ENCODE measurements at places on chromosomes 4 and X.
A peak's percentile ranks its signal among the peaks of the same experiment; 100 is the strongest.

DNA sequence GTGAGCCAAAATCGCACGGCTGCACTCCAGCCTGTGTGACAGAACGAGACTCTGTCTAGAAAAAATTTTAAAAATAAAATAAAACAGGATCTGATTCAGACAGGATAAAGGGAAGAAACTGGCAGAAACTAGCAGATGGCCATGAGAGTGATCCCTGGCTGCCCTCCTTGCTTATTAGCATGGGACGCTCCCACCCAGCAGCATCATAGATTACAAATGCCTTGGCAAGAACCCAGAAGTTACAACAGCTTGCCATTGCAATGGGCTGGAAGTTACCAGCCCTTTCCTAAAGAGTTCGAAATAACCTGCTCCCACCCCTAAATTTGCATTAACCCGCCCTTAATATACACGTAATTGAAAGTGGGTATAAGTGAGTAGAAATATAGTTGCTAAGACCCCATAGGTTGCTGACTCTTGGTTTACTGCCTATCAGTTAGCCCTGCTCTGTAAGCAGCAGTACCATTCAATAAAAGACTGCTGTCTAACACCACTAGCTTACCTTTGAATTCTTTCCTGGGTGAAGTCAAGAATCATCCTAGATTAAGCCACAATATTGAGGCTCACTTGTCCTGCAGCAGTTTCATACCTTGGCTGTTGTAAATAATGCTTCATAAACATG is 9.1 kb upstream of the XAGE2 start:
- DNase-seq: no peak

GRCh38 chr4:19925516-19925915 is 326.2 kb upstream of the SLIT2 start:
- no peak for DNase-seq

- DNase-seq: no peak
Measured at GRCh38 chr4:18524667-18525066, 503.1 kb upstream of the LCORL start.

DNA sequence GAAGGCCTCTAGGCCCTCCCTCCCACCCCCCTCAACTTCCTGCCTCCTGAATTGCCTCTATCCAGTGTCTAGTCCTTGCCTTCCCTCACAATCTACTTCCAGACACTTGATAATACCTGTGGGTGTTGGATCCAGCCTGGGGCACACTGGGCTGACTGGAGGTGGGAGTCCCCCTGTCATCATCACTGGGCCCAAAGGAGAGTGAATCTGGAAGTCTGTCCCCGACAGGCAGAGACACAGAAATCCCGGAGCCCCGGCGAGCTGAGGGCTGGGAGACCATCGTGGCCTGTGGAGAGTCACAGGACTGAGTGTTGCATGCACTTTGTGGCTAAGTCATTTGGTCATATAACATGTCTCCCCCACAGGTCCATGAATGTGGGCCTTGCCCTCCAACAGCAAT is 8.4 kb upstream of the SYP start:
- DNase-seq: no peak

DNA sequence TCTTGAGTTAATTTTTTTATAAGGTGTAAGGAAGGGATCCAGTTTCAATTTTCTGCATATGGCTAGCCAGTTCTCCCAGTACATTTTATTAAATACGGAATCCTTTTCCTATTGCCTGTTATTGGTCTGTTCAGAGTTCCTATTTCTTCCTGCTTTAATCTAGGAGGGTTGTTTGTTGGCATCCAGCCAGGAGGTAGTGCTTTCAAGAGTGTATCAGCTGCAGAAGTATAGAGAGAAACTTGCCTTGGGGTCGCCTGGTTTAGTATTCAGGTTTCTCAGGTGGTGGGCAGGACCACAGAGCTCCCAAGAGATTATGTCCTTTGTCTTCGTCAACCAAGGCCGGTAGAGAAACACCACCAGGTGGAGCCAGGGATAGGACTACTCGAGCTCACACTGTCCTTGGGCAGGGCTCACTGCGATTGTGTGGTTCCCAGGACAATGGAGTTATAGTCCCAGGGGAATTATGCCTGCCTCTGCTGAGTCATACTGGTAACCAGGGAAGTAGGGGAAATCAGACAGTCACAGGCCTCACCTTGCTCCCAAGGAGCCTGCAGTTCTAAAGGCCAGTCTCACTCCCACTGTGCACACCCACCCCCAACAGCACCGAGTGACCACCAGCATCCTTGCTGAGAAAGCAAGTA is 168.1 kb downstream of the VSIG4 start:
- no peak for DNase-seq

DNA sequence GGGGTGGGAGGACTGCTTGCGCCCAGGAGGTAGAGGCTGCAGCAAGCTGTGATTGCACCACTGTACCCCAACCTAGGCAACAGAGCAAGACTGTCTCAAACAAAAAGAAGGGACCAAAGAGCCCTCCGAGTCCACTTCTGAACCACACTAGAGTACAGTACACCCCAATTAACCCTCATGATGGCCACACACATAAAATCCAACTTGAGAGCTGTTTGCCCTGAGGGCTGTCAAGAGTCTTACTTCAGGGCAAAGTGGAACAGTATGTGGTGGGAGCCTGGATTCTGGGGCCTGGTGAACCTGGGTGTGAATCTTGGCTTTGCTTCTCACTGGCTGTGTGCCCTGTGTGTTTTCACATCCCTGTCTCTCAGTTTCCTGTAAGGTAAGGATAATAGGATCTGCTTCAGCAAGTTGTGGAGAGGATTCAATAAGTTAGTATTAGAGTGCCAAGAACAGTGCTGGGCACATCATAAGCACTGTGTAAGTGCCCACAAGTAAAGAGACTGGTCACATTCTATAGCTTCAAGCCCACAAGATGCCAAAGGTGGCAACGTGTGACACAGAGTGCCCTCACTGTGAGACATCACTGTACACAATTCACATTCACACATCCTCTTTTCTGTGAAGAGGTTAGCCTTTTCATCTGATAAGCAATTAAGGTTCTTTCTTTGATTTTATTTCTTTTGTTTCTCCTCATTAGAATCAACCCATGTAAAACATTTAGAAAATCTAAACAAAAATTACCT is 52.1 kb downstream of the LEF1 start:
- DNase-seq: no peak

- DNase-seq: no peak
Measured at GRCh38 chr4:167222099-167222498, 12.2 kb downstream of the SPOCK3 start.

DNA sequence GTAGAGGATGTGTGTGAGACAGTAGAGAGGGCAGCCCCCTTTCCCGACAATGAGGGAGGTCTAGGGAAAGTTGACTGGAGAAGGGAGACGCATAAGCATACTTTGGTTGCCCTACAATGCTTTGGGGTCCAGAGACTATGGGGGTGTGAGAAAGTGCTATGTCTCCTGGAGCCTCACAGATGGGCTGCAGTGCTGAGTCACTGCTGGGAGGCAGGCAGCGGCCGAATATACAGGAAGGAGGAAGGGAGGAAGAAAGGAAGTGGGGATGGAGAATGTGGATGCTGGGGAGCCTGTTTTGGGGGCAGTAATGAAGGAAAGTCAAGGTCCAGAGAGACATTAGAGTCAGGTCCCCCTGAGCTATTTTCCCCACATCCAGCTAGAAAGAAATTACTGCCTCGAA is 12.7 kb downstream of the DRP2 start:
- peak; percentile 7 for DNase-seq

DNA sequence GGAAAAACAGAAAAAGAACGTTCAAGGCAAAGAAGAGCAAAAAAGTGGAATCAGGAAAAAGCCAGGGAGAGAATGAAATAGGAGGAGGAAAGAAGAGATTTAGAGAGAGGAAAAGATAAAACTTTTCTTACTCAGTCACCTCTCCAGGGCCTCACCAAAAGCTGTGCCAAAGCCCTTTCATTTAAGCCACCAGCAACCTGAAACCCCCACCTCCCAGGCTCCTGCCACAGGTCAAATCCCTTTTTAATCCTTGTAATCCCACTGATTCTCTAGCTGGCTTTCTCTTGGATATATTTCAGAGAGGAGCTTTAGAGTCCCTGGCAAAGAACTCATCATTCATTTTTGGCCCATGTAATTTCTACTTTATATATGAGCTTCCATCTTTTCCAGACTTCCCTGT is 25.7 kb upstream of the XIAP start:
- DNase-seq: no peak

- no peak for DNase-seq
Measured at GRCh38 chr4:3372933-3373465, 68.8 kb upstream of the HGFAC start.

DNA sequence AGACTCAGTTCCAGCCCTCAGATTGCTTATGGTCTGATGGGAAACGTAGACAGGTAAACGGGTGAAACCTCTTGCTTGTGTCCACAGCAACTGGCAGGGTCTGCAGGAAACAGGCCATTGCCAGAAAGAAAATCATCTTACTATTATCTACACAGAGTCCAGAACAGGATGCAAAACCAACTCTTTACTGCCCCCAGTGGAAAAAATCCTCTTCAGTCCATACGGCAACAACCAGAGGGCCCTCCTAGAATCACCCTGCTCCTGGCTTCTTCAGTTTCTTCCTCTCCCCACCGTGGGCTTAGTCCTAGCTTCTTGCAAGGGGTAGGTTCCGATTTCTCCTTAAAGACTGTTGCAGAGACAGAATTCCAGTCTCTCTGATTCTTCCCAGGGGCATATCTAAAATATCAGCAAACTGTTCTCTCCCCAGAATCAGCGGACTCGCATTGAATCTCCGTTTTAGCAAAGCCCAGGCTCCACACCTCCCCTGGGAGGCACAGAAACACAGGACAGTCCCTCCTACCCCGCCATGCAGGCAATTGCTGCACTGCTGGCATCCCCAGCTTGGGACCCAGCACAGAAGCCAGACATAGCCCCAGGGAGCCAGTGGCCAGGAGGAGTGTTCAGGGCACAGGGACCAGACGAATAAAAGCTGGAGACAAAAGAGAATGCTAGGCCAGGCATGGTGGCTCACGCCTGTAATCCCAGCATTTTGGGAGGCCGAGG is 41.0 kb upstream of the SH3RF1 start:
- peak; percentile 37 for DNase-seq

DNA sequence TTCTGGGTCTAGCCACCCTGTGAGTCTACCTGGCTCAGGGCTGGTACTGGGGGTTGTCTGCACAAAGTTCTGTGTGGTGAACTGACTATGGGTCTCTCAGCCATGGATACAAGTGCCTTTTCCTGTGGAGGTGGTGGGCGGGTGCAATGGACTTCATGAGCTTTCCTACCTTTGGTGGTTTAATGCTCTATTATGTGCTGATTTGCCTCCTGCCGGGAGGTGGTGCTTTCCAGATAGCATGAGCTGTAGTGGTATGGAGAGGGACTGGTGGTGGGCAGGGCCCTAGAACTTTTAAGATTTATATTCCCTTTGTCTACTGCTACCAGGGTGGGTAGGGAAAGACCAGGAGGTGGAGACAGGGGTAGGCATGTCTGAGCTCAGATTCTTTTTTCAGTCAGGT is 48.0 kb downstream of the PBDC1 start:
- DNase-seq: no peak

GRCh38 chrX:43581888-43582539 is 74.1 kb upstream of the MAOA start:
- DNase-seq: no peak

DNA sequence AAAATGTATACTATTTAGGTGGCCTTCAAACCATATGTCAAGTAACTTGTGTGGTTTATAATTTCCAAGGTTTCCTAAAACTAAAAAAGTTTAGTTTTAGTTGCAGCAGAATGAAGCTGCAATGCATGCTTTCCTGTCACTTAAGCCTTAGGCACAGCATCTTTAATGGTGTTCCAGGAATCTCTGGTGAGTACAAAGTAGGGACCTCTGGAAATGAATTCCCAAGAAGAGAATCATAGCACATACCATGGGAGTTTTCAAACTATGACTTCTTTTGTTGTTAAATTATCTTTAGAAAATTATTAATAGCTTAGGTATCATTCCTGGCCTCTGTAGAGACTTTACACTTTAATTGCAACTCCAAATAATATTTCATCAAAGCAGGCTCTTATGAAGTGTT is 1005.9 kb upstream of the PABPC4L start:
- DNase-seq: no peak

DNA sequence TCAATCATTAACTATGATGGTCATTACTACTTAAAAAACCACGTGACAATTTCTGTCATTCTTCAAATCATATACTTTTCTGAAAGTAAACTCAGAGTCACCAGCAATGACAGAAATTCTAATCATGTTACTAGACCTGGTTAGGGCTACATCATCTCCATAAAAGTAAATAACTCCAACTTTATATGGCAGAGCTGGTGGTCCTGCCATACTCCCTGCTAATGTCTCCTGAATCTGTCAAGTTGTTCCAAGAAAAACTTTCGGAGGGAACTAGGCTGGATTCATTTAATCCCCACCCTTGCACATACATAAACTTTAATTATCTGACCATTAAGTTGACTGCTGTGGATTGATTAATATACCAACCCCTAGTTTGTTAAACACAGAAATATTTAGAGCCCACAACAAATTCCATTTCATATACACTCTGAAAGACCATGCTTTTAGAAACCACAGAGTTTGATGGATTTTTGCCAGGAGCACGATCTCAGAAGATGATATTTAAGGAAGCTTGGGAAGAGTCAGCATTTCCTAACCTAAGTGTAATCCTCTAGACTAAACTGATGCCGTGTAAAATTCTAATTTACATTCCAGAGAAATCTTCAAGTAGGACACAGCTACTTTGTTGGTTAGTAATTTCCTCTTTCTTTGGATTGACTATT is 577.0 kb downstream of the FAT4 start:
- peak; percentile 51 for DNase-seq

GRCh38 chr4:116788723-116789122 is 296.7 kb downstream of the TRAM1L1 start:
- no peak for DNase-seq

GRCh38 chr4:98939892-98940298 is 11.0 kb upstream of the EIF4E start:
- DNase-seq: peak; percentile 37

GRCh38 chrX:137413190-137413589 is 152.7 kb upstream of the ZIC3 start:
- no peak for DNase-seq

GRCh38 chr4:185792384-185793115 is 19.4 kb downstream of the SORBS2 start:
- DNase-seq: peak; percentile 74

- no peak for DNase-seq
Measured at GRCh38 chrX:129731228-129731627, 7.6 kb upstream of the XPNPEP2 start.

DNA sequence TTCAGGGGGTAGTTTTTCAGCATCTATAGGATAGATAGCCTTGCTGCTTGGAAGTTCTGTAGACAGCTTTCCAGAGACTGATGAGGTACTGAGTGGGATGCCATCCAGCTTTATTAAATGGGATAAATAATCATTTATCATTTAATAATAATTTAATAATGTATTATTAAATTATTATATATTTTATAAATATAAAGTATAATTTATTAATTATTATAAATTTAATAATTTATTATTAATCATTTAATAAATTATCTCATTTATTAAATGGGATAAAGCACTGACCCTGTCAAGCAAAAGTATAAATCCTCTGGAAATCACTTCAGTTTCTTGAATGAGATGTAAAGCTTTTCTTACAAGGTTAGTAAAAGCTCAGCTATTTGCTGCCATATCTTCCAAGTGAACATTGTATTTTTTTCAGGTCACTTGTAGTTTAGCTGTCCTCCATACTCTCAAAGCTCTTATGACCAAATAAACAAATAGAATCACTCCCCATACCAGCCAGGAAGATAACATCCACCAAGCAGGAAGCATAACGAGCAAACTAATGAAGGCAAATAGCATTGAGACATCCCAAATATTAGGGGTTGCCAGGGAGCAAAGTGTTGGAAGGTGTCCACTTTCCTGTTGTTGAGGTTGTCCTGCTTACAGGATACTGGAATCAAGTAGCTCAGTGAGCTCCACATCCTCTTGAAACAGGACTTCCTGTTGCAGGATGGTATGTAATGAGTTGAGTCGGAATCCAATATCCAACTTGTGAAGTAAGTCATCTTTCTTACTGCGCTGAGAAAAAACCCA is 88.9 kb downstream of the ZNF674 start:
- no peak for DNase-seq

- DNase-seq: no peak
Measured at GRCh38 chrX:2474963-2475726, 25.6 kb downstream of the DHRSX start.
